ENCODE measurements at places on chromosomes 7 and 10.

DNA sequence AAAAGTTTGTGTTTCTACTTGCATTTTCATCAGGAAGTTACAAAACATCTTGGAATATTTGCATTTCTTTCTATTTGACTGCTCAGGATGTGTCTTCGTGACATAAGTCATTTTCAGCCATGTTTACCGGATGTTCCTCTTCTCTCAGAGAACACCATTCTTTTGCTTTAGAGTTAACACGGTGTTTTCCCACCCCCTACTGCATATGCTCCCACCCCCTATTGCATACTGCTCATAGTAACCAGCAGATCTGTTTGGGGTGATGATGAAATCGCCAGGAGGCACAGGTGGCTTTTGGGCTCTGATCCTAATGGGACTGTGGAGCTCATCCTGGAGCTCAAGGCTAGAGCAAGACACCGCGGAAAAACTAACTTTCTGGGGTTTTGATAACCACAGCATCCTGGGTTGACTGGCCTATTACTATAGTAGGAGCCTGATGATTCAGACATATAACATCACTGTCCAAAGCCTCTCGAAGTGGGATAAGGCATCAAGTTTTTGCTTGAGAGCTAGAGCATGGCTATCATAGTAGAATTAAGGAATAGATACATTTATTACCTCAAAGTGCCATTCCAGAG, 65.1 kb upstream of the BET1 start:
- DNase-seq: no peak

DNA sequence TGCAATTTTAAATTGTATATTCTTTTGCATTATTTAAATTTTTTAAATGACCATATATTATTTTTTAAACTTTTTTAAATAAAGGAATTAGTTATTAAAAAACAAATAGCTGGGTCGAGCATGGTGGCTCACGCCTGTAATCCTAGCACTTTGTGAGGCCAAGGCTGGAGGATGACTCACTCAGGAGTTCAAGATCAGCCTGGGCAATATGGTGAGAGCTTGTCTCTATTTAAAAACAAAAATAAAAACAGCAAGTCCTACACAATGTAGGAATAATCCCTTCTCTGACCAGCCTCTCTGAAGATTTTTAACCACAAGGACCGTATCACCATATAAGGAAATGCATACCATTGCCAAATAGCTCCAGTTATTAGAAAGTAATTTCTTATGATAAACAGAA, 19.6 kb downstream of the NOC3L start:
- no peak for DNase-seq

GRCh38 chr7:82109288-82109687, 334.3 kb downstream of the CACNA2D1 start:
- DNase-seq: no peak

DNA sequence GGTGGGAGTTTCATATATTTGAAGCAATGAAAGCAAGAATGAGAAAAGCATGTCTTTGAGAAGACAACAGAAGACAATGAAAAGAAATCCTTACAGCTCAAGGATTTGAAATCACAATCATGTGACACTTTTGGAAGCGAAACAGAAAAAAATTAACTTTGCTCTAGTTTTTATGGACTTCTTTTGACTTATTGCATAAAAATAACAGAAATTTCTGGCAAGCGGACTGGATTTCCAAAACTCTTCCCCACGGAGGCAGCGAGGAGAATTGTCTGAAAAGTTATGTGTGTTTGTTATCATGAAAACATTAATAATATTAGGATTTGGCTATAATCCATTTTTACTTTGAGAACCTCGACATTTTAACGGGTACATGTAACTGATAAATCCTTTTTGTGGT, 223.3 kb downstream of the LRMDA start:
- no peak for DNase-seq

DNA sequence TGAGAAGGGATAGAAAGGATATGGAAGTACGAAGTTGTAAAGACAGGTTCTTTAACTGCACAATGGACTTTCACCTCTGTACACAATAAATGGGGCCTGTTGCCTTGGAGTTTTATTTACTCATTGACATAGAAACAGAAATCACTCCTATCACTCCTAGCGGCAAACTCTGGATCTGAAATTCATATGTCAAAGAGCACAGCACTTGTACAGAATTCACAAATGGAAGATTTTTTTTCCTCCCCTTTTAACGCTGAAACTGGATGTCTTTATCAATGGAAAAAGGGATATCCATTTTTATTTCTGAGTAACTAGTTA, 18.2 kb downstream of the NT5C3A start:
- DNase-seq: peak; percentile 35

DNA sequence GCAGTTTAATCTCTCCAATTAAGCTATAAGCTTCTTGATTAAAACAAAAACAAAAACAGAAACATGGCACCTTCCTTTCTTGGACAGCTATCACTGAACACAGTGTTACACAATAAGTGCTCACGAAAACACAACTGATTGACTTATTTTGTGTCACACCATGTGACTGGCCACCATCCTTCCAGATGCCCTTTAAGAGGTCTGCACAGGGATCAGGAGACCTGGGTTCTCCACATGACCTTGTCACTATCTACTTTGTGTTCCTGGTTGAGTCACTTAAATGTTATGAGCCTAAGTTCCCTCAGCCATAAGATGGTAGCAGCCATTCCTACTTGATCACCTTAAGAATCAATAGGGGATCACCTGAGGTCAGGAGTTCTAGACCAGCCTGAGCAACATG, 120.1 kb downstream of the HIPK2 start:
- DNase-seq: no peak

DNA sequence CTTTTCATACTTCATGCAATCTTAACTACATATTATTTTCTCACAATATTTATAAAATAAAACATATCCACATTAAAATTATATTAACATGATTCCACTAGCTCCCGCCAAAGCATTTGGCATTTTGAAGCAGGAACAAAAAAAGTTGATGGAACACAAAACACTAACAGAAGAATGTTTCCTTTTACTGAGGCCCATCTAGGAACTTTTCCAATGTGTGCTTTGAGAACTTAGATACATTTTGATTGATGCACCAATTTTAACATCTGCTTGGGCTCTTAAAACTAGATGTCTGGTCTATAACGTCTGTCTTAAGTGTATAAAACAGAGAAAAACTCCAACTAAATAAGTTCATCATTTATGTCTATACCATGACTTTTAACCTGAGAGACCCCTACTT, 1214.8 kb downstream of the SORCS1 start:
- no peak for DNase-seq

GRCh38 chr7:158133057-158133456, 454.6 kb downstream of the PTPRN2 start:
- no peak for DNase-seq

DNA sequence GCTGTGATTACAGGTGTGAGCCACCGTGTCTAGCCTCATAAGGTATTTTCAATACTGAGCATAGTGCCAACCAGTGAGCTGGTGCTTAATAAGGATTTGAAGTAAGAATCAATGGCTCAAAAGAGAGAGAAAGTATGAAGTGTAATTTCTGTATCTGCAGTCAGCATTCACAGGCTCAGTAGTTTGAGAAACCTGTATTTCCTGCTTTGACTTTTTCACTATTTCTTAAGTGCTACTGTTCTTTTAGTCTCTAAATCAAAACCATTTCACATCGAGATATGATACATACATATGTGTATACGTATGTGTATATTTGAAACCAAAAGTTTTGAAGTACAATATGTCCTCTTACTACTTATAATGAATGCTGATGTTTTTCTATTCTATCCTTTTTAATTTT, 189.9 kb downstream of the PPP1R9A start:
- no peak for DNase-seq

DNA sequence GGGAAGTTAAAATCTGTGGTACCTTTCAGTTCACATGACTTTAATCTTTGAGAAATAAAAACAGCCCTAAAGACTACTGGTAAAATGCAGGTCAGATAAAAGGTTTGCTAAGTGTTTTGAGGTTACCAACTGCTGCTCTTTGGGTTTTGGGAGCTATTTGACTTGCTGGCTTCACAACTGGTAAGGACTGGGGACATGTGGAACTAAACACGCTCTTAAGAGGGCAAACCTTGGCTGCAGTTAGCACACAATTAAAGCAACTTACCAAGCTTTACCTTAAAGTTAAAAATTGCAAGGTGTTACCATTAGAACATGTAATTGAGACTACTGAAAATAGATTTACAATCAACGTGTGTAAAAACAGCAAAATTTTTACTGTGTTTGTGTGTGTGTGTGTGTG, 220.2 kb downstream of the PHF14 start:
- peak; percentile 48 for DNase-seq

DNA sequence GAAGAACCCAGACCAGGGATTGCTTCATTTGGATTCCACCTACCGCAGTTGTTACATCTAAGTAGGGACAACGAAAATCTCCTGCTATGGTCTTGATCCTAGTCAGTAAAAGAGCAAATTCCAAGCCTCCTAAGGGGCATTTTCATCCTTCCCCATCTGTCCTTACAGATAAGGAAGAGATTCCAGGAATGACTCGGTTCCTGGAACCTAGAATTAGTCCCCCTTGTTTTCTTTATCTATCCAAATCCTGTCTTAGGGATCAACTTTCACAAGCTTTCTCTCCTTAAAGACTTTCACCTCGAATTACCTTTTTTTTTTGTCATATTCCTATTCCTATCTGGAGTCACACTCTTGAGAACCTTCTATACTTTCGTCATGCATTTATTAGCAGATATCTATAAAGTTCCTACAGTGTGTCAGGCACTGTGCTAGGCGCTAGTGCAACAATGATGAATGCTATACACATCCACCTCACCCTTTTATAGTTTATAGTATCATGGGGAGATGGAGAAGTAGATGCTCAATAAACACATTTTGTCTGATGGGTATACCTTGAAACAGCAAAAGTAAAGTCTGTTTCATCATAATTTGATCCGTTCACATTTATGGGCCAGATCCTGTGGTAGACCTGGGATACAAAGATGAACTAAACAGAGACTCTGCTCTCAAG, 39.2 kb downstream of the LAMB4 start:
- DNase-seq: no peak

- peak; percentile 18 for DNase-seq
Observed at GRCh38 chr7:124171068-124171467, 138.2 kb upstream of the TMEM229A start.

- DNase-seq: no peak
Observed at GRCh38 chr10:122636953-122637352, 62.7 kb downstream of the C10orf120 start.

GRCh38 chr7:147044941-147045340, 928.3 kb downstream of the CNTNAP2 start:
- DNase-seq: no peak

DNA sequence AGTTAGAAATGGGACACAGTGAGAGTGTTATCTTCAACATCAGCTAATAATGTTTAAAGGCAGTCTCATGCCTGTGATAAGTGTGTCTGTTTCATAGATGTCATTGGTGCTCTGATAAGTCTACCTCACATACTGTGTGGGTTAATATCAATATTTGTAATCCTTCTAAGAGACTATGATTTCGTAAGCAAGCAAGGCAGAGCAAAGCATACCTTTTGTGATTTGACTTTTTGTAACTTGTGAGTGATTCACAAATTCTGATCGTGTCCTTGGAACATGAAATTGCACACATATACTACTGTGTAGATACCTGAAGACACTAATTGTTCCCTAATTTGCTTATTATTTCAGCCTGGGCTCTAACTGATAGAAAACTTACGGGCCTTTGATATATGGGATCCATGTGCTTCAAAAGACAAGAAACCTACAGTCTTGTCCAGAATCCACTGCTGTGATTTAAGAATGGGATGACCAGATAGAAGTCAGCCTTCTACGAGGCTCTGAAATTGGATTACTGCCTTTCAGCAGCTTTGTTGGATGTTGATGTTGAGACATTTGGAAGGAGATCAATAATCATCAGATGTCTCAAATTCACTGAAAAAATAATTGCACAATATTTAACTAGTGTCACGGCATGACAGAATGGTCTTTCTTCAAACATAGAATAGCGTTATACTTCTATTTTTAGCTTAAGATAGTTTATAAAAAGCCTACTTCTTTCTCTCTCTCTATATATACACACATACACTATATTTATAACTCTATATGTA, 63.2 kb upstream of the KLF6 start:
- no peak for DNase-seq

- no peak for DNase-seq
Observed at GRCh38 chr7:57417736-57418135, 32.2 kb upstream of the ZNF716 start.

All from NCI-H1417 (cell line).